ENCODE measurements at places on chromosomes 3 and 15.

DNA sequence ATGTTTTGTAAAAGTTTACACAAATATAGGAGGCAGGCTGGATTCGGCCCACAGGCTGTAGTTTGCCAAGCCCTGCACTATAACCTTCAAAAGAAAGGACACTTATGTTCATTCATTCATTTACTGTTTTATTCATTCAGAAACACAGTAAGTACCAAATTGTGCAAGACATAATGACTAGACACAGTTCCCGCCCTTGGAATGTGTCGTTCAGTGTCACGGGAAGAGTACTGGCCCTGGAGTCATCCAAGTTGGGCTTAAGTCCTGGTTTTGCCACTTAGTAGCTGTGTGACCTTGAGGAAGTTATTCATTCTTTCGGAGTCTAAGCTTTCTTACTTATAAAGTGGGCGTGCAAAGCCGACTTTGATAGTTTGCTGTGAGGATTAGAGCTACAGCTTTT is 22.0 kb downstream of the COLQ start:
- DNase-seq, result no peak

GRCh38 chr15:57005244-57005643 is 86.8 kb downstream of the TCF12 start:
- no peak for DNase-seq

DNA sequence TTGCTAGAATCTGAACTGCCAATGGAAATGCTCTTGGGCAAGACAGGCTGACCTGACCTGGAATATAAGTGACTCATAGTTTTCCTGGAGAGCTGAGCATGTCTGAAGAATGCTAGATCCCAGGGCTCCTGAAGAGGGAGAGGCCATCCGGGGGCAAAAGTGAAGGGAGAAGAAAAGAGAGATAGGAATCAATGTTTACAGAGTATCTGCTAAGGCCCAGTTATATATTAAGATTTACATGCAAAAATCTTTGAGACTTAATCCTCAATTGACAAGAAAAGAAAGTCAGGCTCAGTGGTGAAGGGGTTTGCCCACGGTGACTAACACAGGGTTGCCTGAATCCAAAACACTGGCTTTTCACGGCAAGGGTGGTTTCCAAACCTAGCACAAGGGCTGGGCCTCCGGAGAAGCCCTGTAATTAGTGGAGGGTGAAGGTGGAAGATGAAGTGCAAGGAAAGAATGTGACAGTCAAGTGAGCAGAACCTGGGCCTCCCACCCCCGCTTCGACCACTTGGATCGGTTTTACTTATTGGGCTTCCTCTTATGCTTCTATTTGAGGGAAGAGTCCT is 91.7 kb upstream of the FGF12 start:
- DNase-seq, result no peak

GRCh38 chr15:82530606-82531379 is 9.5 kb downstream of the RPS17 start:
- DNase-seq, result peak; percentile 55

GRCh38 chr15:64633332-64633731 is 142.1 kb downstream of the RBPMS2 start:
- DNase-seq, result no peak

- DNase-seq, result no peak
These were observed 2.0 kb upstream of the MECOM start for GRCh38 chr3:169665264-169666075.
